ENCODE measurements at places on chromosomes 2 and 18.

DNA sequence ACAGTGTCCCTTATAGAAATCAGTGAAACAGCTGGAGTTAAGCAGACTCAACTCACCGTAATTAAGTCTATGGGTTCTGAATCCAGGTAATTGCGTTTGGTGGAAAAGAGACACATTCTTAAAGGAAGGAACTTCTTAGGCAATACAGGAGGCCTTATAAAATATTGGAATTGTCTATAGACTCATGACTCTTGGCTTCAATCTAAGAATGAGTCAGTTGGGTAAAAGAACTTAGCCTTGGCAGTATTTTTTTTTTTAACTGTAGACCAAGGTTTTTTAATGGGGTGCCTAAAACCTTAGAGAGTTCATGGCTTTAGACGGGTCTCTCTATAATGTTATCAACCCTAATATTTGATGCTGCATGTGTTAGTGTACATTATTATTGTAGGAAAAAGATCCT, 47.6 kb downstream of the CCDC85A start:
- no peak for DNase-seq

DNA sequence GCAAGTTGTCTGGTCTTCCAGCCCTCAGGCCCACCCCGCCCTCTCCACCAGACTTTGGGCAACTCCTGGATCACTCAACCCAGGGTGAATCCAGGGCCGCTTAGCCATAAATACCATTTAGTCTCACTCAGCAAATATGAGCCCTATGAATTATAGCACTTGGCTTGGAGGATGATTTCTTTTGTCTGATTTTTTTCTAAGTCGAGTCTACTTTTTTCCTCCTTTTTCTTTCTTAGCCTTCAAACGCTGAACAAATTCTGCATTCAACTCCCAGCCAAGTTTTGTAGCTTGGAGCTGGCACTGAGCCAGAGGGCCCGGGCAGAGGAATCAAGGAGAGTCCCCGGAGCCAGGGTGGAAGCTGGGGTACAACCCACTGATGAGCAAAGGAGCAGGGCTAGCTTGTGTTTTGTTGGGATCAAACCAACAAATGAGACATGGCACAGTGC, 48.7 kb downstream of the SERTAD2 start:
- DNase-seq: no peak

GRCh38 chr2:42843611-42844010, 51.2 kb upstream of the HAAO start:
- DNase-seq: no peak

DNA sequence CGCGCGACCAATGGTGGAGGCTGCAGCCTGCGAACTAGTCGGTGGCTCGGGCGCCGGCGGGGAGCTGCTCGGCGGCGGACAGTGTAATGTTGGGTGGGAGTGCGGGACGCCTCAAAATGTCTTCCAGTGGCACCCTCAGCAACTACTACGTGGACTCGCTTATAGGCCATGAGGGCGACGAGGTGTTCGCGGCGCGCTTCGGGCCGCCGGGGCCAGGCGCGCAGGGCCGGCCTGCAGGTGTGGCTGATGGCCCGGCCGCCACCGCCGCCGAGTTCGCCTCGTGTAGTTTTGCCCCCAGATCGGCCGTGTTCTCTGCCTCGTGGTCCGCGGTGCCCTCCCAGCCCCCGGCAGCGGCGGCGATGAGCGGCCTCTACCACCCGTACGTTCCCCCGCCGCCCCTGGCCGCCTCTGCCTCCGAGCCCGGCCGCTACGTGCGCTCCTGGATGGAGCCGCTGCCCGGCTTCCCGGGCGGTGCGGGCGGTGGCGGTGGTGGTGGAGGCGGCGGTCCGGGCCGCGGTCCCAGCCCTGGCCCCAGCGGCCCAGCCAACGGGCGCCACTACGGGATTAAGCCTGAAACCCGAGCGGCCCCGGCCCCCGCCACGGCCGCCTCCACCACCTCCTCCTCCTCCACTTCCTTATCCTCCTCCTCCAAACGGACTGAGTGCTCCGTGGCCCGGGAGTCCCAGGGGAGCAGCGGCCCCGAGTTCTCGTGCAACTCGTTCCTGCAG, at the start of gene HOXD9:
Gene HOXD9, plus strand, starts transcription at position 37 of the 728 bp plus-strand sequence. Its CDS starts 50 bp downstream, at position 87.
- DNase-seq: no peak

DNA sequence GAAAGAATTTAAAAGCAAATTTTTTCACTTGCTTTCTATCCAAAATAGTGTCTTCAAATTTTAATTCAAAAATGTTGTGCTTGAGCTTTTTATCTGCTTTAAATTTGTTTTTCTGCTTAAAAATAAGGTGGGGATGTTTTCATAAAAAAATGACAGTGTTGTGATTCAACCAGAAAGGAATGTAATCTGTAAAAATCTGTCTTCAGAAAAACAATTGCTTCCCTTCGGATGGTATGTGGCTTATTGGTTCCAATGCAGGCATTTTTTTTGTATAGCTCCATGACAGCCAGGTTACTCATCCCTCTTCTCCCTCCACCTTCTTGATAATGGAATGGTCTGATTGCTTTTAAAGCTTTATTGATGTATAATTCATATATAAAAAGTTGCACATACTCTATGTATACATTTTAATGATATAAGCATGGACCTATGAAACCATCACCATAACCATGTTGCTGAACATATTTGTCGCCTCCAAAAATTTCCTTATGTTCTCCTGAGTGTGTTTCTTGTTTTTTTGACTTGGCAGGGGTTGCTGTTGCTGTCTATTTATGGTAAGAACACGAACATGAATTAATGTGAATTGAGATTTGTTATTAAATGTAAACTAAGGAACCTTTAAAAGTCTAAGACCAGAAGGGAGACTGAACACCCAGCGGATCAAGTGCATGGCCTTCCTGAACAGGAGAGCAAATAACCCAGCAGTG, 363.7 kb upstream of the SPHKAP start:
- DNase-seq: no peak

- no peak for DNase-seq
Observed at GRCh38 chr2:62343206-62343605, 147.3 kb downstream of the B3GNT2 start.

DNA sequence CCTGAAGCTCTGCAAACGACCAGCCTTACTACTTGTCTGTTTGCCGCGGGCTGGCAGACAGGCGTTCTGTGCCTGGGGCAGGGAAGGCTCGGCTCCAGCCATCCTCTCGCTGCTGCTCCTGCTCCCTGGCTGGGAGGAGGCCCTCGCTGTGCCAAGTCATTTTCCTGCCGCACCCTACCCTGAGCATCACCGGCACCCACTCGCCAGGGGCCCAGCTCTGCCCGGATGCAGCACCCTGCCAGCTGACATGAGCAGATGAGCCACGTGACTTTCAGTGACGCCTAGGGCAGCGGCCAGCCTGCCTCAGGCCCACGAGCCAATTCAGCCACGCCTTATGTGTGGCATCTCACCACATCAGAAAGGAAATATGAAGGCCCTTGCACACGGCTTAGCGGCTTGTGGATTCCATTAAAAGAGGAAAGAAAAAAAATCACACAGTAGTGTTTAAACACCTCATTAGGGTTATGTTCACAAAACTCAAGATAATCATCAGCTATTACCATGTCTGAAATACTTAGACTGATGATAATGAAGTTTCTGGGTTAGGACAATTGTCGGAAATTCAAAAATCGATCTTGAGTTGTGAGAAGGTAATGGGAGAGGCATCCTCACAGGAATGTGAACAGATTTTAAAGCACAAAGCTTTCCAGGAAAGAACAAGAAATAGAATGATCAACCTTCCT, 250.5 kb downstream of the TWIST2 start:
- no peak for DNase-seq

DNA sequence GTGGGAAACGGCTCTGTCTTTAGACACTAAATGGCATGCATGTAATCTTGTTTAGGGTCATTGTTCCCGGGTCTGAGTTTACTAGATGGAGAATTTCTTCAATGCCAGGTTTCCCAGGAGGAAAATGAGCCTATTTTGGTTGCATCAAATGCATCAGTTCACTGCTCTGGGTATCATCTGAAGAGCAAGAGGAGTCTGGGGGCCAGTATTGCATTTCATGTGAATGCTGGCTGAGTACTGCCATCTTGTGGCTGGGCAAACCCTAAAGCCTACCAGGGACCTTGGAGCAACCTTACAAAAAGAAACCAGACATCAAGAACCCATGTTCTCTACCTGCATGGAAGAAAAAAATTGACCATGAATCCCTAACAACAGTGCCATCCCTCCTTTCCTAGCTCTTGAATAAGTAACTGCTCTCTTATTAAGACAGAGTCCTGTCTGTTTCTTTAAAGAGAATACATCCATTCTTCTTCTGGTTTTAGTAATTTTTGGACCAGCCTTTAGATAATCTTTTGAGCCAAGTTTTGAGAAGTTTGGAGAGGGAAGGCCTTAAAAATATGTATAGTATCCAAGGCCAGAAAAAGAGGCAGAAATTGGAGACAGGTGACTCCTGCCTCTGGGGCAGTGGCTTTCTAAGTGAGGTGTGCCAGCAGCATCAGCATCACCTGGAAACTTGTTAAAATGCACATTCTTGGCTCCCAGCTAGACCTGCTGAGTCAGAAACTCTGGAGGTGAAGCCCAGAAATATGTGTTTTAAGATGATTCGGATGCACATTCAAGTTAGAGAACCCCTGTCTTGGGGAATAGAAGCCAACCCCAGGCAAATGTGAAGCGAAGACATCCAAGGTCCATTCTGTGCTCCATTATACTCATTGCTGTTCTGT, 261.0 kb upstream of the CXCR4 start:
- DNase-seq: no peak

DNA sequence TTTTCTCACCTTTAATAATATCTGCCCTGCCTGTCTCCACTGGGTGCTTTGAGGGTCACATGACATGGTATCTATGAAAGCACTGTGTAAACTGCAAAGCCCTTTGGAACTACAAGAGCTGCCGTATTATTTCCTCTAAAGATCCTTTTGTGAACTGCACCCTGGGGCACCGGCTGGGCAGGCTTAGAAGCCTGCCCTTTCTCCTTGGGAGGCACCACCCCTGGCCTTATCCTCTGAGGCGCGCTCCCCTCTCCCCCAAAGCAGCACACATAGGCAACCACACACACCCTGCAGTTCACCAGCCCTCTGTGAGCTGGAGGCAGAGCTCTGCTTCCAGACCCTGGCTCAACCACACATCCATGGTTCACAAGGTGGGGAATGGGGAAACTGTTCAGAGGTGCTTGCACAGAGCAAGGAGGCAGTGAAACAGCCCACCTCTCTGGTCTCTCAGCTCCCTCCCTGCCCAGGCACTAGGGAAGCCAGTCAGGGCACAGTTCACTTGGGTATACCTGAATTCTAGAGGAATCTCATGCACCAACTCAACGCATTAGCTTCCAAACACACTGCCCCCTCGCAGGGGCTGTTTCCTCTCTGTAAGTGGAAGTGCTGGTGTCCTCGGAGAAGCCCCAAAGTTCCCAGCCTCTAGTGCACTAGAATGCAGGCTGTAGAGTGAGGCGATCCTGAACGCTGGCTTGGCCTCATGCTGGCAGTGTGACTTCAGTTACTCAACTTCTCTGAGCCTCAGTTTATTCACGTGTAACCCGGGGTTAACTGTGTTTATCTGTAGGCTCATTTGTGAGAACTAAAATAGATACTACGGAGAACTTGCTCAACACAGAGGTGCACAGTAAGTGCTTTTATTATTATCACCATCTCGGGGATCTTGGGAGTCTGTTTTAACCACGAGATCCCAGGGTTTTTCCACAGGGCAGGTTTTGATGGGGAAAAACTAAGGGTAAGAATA, 11.0 kb downstream of the SIGLEC15 start:
- no peak for DNase-seq

GRCh38 chr2:48965204-48965603, 189.1 kb downstream of the FSHR start:
- no peak for DNase-seq

DNA sequence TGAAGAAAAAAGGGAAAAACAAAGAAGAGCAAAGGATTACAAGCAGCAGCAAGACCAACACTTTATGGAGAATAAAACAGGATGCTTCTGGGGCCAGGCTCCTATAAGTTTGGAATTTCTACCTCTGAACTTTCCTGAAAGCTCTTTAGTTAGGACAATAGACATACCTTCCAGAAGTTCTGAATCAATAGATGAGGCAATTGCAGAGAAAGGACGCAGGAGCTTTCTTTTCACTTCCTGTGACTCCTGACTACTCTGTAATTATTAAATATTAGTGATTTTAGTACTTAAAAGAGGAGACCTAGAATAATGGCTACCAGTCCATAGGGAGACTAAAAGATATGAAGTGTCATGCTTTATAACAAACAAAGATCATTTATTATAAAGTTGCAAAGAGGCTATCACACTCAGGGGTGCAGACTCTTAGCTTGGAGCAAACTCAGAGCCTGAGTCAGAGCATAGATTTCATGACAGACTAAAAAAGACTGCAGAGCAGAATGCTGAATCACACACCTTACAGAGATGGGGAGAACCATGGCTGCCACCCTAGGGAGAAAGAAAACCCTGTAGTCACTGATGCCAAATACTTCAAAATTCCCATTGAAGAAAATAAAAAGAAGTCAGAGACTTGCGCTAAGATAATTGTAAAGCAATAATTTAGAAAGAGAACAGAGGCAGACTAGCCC, 52.5 kb upstream of the FAM136A start:
- DNase-seq: no peak

- DNase-seq: no peak
Observed at GRCh38 chr2:66696886-66697285, 262.0 kb downstream of the MEIS1 start.

GRCh38 chr2:173739006-173739405, 226.2 kb downstream of the SP3 start:
- no peak for DNase-seq

DNA sequence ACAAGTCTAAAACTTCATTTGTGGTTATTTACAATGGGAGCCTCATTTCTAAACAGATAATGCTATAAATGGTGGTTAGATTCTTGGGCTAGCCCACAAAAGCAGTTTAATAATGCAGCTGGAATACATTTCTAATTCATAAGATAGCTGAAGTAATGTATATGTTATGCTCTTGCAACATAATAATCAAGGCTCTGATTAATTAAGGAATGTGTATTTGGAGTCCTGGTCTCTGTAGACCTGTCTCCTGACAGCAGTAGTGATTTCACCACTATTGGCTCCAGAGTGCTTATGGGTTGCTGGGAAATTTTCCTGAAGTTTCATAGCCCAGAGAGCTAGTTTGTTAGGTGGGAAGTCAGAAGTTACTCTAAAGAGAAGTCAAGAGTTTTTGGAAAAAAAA, 21.3 kb upstream of the CDC42EP3 start:
- no peak for DNase-seq

- no peak for DNase-seq
Observed at GRCh38 chr2:217834744-217835513, 167.9 kb downstream of the TNS1 start.

DNA sequence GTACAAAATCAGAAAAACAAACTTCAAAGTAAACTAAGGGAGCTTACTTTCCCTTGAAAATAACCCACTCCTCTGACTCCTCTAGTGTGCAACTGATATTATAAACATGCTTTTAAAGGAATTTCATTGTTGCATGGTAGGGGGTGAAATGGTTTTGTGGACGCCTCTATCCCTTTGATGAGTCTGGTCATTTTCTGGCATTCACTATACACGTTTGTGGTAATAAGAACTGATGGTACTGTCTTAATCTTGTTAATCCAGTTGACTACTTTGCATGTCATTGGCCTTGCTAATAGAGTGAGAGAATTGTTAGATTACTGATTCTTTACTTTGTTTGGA, 2.8 kb downstream of the INSIG2 start:
- DNase-seq: no peak

GRCh38 chr18:11831921-11832320, 19.3 kb upstream of the CHMP1B start:
- no peak for DNase-seq
